ENCODE measurements at places on chromosomes 16 and 17.
A peak's percentile ranks its signal among the peaks of the same experiment; 100 is the strongest.

- DNase-seq: no peak
Measured at GRCh38 chr17:64066716-64067115, 46.3 kb upstream of the ICAM2 start.

GRCh38 chr16:77877712-77878347 lies 89.5 kb downstream of the VAT1L start:
- DNase-seq: no peak

DNA sequence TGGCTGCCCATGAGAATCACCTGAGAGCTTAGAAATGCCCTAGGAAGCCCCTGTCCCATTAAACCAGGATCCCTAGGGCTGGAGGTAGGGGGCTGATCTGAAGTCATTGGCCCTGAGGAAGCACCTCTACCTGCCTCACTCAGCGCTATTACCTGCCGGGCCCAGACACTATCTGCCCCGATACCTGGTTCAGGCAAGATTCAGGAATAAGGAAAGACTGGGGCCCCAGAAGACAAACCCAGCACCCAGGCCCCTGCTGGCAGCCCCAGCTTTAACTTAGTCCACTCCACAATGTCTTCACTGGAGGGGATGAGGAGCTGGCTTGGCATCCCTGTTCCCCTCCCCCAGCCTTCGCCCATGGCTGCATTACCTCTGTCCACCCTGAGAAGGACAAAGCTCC lies 126.3 kb downstream of the GAS7 start:
- DNase-seq: no peak

DNA sequence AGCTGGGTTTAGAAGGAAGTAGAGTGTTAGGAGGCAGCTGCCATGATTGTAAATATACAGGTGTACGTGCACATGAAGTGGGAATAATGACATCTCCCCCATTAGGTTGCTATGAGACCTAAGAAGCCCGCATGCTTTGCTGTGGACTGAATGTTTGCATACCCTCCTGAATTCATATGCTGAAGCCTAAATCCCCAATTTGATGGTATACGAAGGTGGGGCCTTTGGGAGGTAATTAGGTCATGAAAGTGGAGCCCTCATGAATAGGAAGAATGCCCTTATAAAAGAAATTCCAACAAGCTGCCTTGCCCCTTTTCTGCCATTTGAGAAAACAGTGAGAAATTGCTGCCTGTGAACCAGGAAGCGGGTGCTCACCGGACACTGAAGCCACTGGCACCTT lies 44.0 kb downstream of the CCDC182 start:
- no peak for DNase-seq

GRCh38 chr17:56257075-56257474 lies 103.8 kb downstream of the ANKFN1 start:
- no peak for DNase-seq

GRCh38 chr17:80262775-80263244 lies 2.2 kb downstream of the RNF213 start:
- no peak for DNase-seq

DNA sequence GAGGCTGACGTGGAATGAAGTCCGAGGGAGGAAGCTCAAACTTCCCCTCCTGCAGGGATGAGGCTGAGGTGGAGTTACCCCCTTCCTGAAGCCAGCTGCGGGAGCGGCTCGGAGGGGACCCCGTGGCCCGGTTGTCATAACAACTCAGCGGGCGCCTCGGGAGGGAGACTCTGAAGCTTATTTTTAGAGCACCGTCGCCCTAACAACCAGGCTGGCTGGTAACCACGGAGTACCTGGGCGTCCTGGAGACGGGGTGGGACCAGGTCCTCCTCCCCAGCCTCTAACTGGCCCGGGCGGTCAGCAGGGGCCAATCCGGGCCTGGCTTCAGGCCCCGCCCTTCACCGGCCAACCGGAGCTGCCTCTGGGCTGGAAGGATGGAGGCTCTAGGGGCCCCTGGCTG lies 27.7 kb downstream of the NECAB2 start:
- DNase-seq: no peak

DNA sequence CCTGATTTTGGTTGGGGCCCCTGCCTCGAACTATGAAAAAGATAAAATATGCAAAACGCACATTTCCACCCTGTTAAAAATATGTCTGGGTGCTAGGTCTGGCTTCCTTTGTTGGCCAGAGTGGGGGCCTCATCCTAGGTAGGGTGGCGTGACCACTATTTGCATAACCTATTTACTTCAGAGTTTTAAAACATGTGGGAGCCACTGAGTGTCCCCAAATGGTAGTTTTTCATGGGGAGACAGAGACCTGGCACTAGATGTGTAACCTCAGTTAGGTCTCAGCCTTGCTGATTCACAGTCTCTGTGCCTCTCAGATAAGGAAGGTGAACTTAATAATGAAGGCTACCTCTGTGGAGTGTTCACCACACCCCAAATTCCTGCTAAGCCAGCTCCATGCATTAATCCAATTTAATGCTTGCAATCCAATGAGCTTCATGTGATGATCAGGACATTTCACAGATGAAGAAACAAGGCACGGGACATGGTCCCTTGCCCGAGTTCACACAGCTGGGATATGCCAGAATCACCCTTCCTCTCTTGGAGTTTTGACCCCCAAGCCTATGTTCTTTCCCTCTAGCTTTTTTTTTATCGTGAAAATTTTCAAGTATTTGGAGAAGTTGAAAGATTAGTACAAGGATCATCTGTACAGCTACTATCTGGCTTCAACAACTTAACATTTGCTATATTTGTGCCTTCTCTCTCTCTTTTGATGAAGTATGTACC lies 103.4 kb downstream of the IRF8 start:
- DNase-seq: no peak

DNA sequence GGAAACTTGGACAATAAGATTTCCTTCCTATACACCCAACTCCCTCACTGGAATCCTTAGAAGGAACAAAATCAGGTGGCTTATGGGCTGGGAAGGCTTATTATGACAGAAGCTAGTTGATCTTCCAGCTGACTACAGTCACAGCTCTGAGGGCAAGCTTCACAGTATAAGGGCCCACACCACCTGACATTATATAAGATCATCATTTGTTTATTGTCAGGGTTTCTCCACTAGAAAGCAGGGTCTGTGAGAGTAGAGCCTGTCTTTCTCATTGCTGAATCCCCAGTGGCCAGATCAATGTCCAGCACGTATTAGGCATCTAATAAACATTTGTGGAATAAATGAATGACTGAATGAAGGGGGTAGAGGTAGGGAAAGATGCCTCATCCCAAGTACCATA lies 57.8 kb upstream of the PHOSPHO1 start:
- DNase-seq: no peak

GRCh38 chr17:46193151-46193625 lies at the start of gene KANSL1:
Gene KANSL1, minus strand, starts transcription at chr17:46193429. Its CDS starts 21,286 bp downstream, at chr17:46172143.
- peak; percentile 95 for DNase-seq

- DNase-seq: peak; percentile 60
Measured at GRCh38 chr17:78375401-78376151, 2.9 kb upstream of the PGS1 start.

DNA sequence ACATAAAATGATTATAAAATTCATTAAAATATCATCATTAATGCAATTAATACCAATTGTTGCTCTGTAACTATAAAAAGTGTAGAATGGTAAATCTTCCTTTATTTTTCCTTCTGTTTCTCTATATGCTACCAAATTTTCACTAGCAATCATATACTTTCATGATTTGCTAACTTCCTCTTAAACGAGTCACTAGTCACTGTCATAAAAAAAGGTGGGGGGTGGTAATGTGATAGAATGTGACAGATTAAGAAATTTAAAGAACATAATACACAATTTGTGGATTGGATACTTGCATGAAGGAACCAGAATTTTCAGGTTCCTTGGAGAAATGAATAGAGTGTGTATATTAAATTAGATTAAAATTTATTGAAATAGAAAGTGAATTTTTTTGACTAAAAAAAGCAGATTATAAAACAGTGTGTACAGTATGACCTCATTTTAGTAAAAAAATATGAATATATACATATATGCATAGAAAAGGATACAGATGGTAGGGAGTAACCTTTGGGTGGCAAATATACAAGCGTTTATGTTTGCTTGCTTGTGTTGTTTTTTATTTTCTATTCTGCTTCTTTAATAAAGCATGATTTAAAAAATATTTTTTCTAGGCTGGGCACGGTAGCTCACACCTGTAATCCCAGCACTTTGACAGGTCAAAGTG lies 56.7 kb upstream of the C17orf78 start:
- DNase-seq: no peak

- DNase-seq: peak; percentile 67
Measured at GRCh38 chr16:82183004-82183397, 13.0 kb upstream of the MPHOSPH6 start.

DNA sequence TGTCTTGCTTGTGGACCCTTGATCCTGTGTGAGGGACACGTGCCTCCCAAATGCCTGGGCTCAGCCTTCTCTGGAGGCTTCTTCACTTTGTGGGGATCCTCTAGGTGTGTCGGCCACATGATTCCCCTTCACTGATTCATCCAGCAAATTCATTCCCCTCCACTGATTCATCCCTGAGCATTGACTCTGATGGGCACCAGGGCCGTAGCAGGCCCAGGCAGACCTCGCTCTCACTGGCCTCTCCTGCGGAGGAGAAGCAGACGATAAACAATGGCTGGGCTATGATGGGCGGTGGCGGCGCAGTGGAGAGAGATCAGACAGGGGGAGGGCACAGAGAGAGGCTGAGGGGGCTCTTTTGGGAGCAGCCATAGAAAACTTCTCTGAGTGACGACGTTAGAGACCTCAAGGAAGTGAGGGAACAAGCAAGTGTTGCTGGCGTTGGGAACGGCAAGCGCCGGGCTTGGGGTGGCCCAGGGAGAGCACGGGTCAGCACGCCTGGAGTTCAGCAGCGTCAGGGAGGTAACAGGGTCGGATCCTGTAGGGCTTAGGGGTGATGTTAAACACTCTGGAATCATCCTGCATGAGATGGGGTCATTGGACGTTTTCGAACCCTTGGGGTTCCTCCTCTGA lies 17.5 kb upstream of the RPTOR start:
- no peak for DNase-seq

- DNase-seq: peak; percentile 60
Measured at GRCh38 chr16:48433850-48434530, 48.8 kb upstream of the SIAH1 start.

DNA sequence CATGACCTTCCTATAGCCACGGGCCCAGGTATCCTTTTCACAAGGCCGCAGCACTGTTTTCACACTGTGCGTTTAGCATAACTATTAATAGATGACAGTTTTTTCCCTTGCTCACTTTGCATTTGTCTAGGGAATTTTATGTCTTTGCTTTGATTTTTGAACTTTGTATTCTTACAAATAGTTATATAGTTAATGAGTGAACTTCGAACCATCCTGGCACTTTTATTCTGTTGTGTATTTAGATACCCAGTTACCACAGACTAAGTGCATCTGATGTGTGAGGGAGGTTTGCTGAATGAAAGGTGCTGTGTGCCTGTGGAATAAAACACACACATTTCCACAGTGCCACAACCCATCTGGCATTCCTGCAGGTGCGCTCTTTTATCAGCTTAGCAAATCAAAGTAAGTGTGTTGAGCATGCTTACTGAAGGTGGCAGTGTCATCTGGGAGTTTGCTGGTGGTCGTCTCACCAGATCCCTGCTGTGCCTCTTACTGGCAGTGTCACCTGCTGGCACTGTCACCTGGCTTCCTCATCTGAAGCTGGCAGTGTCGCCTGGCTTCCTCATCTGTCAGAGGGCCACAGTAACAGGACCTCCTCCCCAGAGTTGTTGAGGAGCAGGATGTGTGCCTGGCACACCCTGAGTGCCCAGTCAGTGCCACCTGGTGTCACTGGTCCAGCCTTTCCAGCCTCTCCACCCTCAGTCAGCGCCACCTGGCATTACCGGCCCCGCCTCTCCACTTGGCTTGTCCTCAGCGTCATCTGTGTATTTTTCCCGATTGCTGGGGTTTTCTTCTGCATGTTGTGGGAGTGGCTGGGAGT lies 37.6 kb downstream of the USP10 start:
- DNase-seq: no peak

GRCh38 chr17:20122254-20122879 lies 113.2 kb downstream of the SPECC1 start:
- no peak for DNase-seq

- no peak for DNase-seq
Measured at GRCh38 chr16:66440271-66440802, 13.2 kb downstream of the BEAN1 start.

DNA sequence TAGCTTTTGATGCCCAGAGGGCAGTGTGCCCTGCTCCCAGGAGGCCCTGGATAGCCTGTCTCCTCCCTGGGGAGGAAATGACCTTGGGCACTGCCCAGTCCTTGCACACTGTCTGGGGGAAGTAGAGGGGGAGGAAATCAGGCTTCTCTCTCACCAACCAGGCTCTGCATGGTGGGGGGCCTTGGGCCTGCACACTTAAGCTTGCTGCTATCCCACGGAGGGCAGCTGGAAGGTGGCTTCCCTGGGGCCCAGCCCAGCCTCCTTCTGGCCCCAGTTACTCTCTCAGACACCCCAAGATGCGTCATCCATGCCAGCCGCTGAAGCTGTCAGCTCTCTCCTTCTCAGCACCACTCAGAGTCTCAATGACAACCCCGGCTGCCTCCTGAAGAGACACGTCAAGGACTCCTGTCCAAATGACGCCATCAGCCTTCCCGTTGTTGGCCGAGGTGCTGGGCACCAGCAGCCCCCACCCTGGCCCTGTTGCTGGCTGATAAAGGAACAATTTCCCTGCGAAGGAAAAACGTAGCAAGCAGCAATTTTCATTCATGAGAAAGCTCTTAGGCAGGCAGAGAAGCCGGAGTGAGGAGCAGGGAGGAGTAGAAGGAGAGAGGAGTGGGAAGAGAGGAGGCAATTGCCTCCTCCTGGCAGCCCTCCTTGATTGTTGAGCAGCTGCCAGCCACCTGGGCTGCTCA lies 95.5 kb downstream of the SDK2 start:
- no peak for DNase-seq

- no peak for DNase-seq
Measured at GRCh38 chr16:86934581-86935375, 356.4 kb downstream of the FOXL1 start.

- DNase-seq: no peak
Measured at GRCh38 chr16:30358990-30359870, 4.1 kb upstream of the CD2BP2 start.
